ENCODE measurements at places on chromosomes 6 and 20. TPM values are rescaled to one million over a fixed set of nuclear protein-coding genes. Genes with fewer than 3 reads are reported as not detected.

DNA sequence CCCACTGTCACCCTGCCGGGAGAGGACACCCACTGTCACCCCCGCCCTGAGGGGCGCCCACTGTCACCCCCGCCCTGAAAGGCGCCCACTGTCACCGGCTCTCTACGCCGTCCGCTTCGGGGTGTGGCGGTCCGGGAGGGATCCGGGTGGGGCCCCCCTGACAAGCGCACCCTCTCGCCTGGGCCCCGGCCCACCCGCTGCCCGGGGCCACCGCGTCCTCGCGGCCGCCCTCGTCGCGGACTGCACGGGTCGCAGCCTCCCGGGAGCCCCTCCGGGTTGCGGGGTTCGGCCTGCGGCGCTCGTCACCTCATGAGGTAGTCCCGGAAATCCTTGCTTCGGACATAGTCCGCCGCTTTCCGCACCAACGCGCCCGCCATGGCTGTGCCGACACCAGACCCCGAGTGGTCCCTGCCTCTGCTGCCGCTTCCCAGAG lies 224 bp downstream of the MPC1 start:
- no peak for DNase-seq

NR2E1 gene
- total RNA-seq, result 2.1 TPM

DNA sequence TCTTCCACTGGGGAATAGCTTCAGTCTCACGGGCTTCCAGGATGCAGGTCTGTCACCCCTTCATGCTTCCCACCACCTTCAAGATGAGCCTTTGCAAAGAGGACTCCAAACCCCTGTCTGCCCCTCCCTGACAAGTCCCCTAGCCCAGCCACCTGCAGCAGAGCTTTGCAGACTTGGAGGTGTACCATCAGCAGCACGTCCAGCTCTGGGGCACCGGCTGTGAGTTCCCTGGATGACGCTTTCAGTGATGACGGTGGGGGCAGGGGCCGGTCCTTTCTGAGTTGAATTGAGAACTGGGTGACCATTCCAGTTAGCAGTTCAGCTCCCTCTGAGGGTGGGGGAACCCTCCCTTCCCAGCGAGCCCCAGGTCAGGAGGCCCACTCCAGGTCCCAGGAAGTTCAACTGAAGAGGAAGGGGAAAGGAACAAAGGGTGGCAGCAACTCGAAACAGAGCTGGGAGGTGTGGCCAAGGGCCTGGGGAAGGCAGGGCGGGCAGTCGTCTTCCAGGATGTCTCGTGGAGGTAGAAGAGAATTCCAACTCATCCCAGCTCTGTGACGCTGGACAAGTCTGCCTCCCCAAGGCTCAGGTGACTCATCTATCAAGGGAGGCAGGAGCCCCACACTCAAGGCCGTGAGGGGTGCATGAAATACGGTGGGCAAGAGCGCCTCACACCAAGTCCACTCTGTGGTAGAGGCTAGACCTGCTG lies 86.0 kb downstream of the PTPN1 start:
- peak; percentile 28 for DNase-seq

- no peak for DNase-seq
Observed at GRCh38 chr6:21457647-21458046, 135.9 kb upstream of the SOX4 start.

DNA sequence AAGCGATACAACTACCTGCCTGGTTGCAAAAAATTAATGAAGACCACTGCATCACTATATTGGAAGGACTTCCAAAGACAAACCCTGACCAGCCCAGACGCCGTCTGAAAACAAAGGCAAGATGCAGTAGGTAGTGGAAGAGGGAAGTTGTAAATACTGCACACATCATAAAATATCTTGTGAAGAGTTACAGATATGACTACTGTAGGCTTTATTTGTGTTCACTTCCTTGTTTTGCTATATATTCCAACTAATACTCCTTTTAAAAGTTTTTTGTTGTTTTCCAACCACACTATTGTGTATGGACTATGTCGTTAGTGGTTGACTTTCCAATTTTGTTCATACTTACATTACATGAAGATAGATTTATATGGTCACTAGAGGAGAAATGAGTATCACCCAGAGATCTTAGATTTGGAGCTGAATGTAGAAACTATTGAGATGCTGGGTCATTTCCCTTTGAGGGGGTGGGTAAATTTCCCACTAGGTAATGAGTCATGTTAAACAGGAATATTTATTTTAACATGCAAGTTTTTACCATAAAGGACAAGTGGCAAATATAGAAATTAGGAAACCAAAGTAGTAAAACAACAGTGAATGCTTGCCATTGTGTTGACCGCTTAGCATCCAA lies 16.6 kb upstream of the TXLNB start:
- DNase-seq, result peak; percentile 6

GRCh38 chr6:140178520-140178919 lies 804.1 kb upstream of the CITED2 start:
- DNase-seq, result no peak

DNA sequence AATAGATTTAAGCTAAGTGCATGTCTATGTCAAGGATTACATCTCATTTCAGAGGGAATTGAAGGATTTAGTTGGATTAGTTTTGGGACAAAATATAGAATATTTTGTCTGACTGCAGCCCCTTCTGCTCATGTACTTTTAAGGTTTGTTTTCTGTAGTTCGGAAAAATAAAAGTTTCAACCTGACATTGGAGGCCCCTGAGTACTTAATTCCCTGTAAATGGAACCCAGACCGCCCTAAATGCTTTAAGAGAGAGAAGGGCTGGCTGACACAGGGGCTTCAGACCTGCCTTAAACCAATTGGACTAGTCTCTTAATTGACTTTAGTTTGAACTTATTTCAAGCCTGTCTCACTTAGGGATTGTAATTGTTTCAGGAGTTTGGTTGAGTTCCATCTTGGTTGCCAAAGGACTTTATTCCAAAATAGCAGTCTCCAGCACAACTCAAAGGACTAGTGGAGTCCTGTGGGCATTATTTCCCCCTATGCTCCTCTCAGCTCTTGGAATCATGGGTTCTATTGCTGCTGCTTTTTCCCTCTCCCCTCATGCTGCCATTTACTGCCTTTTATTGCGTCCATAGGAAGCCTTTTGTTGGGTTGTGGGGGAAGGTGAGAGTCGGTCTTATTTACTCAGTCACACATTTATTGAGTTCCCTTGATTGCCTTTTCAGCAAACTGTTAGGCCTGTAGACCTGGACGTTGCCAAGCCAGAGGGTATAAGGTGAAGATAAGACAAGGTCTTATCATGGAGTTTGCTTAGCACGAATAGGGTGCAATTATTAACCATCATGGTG lies 14.5 kb downstream of the BRD2 start:
- no peak for DNase-seq

TCP11 gene
- total RNA-seq, result 0.06 TPM

DNA sequence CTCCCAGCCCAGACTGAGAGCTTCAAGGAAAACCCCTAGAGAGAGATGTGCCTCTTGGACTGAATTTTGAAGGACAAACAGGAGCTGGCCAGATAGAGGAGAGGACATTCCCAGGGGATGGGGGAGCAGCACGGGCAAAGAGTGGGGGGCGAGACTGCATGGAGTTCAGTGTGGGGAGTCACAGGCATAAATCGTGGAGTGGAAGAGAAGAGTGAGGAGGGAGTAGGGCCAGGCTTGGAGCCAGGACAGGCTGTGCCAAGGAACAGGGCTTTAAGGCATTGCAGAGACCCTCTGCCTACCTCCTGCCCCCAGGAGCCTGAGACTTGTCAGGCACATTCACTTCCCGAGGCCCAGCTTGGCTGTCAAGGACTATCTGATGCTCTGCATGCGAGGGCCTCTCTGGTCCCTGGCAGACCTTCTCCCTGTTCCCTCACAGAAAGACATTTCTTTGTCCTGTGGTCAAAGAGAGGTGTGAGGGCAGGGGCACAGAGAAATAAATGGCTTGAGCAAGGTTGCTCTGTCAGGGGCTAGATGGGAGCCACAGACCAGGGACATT lies 5.2 kb upstream of the SLC22A7 start:
- DNase-seq, result no peak

GRCh38 chr6:21587961-21588480 lies 5.5 kb upstream of the SOX4 start:
- peak; percentile 73 for DNase-seq

DNA sequence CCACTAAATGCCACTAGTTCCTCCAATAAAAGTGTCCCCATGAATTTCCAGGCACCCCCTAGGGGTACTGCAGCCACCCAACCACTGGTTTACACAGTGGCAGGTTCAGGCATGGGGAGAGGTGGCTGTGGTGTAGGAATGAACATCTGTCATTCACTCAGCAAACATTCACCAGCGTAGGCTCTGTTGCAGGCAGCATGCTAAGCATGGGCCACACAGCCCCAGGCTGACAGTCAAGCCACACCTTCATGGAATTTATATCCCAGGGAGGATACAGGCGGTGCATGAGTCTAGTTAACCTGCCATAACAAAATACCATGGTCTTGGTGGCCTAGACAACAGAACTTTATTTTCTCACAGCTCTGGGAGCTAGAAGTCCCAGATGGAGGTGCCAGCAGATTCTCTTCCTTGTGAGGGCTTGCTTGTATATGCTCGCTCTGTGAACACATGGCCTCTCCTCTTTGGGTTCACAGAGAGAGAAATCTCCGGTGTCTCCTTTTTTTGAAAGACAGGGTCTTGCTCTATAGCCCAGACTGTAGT lies 135.7 kb downstream of the EYA2 start:
- no peak for DNase-seq

DNA sequence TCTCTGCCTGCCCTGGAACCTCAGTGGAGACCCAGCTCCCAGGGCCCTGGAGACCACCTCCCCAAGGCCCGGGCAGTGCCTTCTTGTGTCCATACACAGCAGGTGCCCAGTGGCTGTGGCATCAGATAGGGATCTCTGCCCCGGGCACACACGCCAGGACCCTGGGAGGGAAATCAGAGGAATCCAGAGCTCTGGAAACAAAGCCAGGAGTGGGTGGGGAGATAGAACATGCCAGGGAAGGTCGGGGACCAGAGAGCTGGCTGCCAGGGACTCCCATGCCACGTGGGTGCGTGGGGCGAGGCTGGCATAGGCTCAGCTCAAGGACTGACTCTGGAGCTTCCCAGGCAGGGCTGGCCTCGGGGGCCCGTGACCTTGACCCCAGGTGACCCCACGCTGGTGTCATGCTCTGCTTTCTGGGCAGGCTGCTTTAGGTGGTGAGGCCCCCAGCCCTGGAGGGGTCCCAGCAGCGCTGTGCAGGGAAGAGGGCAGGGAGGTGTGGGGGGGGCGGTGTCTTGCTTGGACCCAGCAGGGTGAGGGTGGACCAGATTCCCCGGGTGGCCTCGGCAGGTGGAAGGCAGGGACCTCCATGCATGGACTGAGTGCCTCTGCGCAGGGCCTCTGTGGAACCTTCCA lies 17.6 kb upstream of the GATA5 start:
- DNase-seq, result no peak

CD40 gene
- not detected for total RNA-seq

GRCh38 chr6:166286839-166287271 lies 21.3 kb downstream of the PRR18 start:
- DNase-seq, result no peak
